Stimulated activated CD4-positive, alpha-beta T cell treated with anti-CD3 and anti-CD28 coated beads, Interleukin-1b, Interleukin-23, amount 100 ng/mL, for 48 hours (primary cell): ENCODE measurements at places on chromosomes 12 and 14.
A peak's percentile ranks its signal among the peaks of the same experiment; 100 is the strongest.

DNA sequence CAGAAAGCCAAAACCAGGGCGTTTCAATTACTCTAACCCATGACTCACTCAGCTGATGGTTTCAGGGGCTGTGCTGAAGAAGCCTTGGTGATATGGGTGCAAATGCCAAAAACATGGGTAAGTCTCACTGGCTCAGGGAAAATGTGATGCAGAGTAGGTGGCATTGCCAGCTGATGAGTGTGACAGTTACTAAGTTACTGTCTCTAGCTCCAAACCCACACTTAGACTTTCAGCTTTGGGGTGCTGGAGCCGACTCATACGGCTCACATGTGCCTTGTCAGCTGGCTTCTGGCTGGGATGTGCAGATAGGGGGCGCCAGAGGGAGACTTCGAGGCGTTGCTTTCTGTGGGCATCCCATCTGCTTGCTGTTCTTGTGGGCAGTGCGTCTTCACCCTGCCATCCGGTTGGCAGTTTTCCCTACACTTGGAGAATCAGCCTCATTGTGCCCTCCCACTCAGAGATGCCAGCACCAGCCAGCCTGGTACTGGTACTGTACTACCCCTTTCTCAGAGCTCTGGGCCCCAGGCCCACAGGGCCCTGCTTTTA is 11.1 kb upstream of the KRT7 start:
- DNase-seq, result peak; percentile 91

- DNase-seq, result no peak
These were observed 180.6 kb downstream of the AKAP6 start for GRCh38 chr14:32509632-32510187.

- no peak for DNase-seq
These were observed 8.0 kb downstream of the CACNA2D4 start for GRCh38 chr12:1910468-1910867.

GRCh38 chr12:45637706-45638105 is 91.8 kb upstream of the ARID2 start:
- DNase-seq, result no peak

DNA sequence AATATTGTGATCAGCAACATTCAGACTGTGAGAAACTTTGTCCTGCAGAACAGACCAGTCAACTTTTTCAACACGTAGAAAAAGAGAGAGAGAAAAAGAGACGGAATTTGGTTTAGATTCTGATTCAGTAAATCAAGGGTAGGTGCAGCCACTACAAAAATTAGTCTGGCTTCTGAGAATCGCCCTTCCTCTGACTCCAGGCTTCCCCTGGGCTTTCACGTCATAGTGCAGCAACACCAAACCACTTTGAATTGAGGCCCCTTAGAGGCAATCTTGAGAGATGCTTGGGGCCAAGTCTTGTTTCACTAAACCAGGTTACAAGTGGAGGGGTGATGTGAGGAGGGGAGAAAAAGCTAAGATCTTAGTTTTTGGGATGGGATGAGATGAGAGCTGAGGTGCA is 37.5 kb upstream of the PTGR2 start:
- no peak for DNase-seq

GRCh38 chr12:58425481-58426392 is 484.4 kb downstream of the ATP23 start:
- DNase-seq, result peak; percentile 14

GRCh38 chr14:104431929-104432541 is 147.5 kb upstream of the C14orf180 start:
- no peak for DNase-seq

- DNase-seq, result no peak
These were observed 6.4 kb upstream of the TMED10 start for GRCh38 chr14:75182821-75183220.

GRCh38 chr12:21483531-21483930 is 17.9 kb downstream of the RECQL start:
- no peak for DNase-seq

DNA sequence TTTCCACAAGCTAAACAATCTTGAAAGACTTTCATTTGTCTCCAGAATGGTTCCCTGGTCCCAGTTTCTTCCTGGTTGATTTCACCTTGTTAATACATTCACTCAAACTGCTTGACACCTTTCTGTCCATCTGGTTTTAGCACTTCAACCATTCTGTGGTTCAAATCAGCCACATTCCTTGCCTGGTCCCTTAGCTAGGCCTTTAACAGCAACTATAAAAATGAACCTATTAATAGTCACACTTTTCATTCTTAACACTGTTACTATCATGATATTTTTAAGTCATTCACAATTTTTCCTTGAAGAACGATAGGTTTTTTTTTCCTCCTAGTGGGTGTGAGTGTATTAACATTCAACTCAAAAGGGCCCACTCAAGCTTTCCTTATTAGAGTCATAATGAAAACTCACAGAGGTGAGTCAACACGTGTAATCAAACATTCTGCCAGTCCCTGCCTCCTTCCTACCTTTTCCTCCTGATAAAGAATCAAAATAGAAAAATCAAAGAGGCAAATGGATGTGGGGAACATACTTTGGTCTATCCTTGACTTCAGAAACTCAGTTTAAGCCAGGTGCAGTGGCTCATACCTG is 34.4 kb upstream of the CCNT1 start:
- DNase-seq, result peak; percentile 5

- no peak for DNase-seq
These were observed 13.4 kb downstream of the SMUG1 start for GRCh38 chr12:54175200-54175963.

DNA sequence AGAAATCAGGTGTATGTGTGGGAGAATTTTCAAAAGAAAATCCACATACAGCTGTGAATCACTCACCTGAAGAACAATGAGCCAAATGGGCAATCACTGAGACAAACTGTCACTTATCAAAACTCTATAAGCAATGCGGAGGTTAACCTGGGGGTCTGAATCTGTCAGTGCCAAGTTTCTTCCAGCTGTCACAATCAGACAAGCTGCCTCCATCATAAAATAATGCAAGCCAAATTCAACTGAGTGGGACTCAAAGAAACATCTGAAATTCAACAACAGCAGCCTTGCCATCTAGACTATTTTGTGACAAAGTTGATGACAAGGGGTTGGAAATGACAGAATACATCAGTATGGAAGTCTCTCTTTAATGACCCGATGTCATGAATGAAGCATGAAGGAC is 60.3 kb downstream of the GARIN6 start:
- no peak for DNase-seq

- no peak for DNase-seq
These were observed 55.5 kb downstream of the ESR2 start for GRCh38 chr14:64238631-64239030.

DNA sequence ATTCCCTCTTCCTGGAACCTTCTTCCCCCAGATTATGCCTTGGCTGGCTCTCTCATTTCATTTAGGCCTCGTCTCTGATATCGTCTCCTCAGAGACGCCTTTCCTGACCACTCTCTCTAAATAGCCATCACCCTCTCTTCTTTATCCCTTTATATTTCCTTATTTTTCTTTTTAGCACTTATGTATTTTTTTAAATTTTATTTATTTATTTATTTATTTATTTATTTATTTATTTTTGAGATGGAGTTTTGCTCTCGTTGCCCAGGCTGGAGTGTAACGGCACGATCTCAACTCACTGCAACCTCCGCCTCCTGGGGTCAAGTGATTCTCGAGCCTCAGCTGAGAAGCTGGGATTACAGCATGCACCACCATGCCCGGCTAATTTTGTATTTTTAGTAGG is 8.1 kb upstream of the ATP5MC2 start:
- DNase-seq, result no peak

DNA sequence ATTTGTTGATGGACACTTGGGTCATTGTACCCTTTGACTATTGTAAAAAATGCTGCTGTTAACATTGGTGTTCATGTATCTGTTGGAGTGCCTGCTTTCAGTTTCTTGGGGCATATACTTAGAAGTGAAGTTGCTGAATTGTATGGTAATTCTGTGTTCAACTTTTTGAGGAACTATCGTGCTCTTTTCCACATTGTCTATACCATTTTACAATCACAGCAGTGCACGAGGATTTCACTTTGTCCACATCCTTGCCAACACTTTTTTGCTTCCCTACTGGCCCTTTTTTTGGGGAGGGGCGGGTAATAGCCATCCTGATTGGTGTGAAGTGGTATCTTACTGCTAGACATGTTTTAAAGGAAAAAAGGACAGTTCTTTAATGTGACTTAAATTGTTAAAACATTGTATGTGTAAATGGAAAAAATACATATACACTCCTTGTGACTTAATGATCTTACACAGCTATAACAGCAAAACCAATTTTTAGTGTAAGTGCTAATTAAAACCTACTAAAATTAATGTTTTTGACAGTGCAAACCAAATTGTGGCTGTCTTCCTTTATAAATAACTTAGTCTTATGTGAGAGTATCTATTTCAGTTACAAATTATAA is 52.7 kb downstream of the WNK1 start:
- DNase-seq, result no peak

DNA sequence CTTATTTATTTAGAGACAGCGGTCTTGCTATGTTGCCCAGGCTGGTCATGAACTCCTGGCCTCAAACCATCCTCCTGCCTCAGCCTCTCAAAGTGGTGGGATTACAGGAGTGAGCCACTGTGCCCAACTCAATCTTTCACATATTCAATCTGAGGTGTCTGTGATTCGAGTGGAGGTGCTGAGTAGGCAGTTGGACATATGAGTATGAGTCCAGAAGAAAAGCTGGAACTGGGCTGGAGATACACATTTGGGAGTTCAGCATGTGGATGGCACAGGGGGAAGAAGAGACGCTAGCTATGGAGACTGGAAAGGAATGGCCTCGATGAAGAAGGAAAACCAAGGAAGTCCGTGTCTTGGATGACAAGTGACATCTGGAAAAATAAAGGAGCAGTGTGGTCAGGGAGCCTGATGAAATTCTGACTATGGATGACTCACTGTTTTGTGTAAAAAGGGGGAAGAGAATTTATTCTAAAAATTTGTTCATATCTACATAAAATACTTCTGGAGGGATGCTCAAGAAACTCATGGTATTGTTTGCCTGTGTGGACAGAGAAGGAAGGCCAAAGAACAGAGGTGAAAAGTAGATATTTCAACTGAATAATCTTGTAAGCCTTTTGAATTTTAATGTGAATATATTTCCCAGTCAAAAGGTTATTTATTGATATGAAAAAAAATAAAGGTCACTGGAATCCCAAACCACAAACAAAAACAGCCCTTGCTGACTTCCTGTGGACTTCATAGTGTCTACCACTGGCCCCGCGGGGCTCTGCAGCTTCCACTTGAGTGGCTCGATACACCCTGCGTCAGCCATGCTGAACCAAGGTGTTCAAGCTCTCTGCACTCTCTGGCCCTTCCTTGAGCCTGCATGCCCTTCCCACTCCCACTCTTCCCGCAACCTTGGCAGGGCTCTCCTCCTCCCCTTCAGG is 8.9 kb upstream of the LTA4H start:
- DNase-seq, result no peak

- no peak for DNase-seq
These were observed 79.8 kb downstream of the SRRM4 start for GRCh38 chr12:119060847-119061796.

DNA sequence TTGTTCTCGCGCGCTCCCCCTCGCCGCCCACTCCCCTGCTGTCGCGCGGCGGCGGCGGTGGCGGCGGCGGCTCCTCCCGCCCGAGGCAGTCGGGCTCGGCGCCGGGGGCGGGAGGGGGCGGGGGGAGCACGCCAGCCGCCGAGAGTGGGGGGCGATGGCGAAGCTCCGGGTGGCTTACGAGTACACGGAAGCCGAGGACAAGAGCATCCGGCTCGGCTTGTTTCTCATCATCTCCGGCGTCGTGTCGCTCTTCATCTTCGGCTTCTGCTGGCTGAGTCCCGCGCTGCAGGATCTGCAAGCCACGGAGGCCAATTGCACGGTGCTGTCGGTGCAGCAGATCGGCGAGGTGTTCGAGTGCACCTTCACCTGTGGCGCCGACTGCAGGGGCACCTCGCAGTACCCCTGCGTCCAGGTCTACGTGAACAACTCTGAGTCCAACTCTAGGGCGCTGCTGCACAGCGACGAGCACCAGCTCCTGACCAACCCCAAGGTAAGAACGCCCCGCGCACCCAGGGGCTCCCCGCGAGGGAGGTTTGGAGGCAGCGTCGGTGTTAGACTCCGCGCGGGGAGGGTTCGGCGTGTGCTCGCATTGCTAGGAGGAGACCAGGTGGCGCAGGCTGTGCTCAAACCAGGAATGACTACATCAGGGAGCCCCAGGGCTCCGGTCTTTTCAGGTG is 629 bp downstream of the KCNMB4 start:
- DNase-seq, result peak; percentile 61

- no peak for DNase-seq
These were observed 9.2 kb upstream of the ABCD2 start for GRCh38 chr12:39628836-39629235.

- DNase-seq, result no peak
These were observed 37.1 kb downstream of the USP15 start for GRCh38 chr12:62297321-62297720.

- no peak for DNase-seq
These were observed 83.8 kb downstream of the SLC38A6 start for GRCh38 chr14:61064856-61065255.

DNA sequence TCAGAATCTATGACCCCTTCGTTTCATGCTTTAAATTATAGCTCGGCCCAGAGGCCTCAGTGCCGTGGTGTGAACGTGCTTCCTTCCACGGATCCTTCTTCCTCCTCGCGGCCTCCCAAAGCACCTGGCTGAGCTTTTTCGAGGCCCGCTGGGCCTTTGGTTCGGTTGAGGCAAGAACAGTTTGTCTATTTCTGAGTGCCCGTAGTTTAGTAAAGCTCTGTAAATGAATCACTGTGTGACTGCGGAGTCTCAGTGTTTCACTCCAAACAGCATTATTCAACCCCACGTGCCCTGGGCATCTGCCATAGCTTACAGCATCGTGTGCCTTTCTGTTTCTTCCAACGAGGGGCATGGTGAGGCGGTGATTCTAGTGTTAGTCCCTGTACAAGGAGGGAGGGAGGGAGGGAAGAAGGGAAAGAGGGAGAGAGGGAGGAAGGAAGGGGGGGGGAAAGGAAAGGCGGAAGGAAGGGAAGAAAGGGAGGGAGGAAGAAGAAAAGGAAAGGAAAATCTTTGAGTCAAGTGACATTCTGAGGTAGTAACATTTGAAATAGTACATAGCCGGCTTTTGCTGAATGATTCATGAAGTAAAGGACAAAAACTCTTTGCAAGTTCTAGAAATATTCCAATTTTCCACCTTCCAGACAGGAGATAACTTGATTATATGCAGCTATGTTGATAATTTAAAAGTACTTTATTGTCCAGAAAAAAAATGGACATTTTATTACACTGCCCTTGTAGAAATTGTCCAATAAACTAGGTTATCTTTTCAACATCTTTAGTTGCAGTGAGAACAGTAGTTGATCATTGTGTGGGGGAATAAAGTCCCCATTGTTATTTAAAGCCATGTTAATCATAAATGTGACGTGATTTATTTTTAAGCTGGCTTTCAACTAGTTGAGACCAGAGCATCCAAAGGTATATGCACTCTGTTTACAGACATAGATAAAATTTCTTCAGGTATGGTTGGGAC is 1.2 kb upstream of the TRIM9 start:
- peak; percentile 27 for DNase-seq

GRCh38 chr12:44777044-44777443 is 99.1 kb downstream of the NELL2 start:
- DNase-seq, result no peak

GRCh38 chr12:87320724-87321123 is 708.5 kb downstream of the C12orf50 start:
- DNase-seq, result no peak
